ENCODE measurements at places on chromosomes 13 and 19. TPM values are rescaled to one million over a fixed set of nuclear protein-coding genes. Genes with fewer than 3 reads are reported as not detected.

Gene NOTCH3
- 6.2 TPM for total RNA-seq

Gene C1QTNF9B
- not detected for total RNA-seq

Gene WDR18
- total RNA-seq, result 14.3 TPM

Gene GPR4
- 0.71 TPM for total RNA-seq
